RPMI7951 (cell line): ENCODE measurements at places on chromosomes 16 and 17.

GRCh38 chr17:27233059-27233458 lies 60.9 kb upstream of the WSB1 start:
- DNase-seq, result no peak

GRCh38 chr16:67181346-67181745 lies 2.4 kb downstream of the MATCAP1 start:
- DNase-seq, result peak; percentile 85

DNA sequence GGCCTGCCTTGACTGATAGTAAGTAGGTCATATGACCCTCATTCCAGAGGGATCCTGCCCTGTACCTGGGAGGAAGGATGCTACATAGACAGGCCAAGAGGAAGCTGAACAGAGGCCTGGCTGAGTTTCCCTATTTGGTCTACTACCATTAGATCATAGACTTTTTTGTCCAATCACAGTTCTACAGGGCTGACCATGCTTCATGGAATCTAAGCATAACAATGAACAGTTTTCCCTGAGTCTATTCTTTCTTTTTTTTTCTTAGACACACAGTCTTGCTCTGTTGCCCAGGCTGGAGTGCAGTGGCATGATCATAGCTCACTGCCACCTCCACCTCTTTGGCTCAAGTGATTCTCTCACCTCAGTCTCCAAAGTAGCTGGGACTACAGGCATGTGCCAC lies 3.9 kb downstream of the GPR179 start:
- no peak for DNase-seq

- DNase-seq, result no peak
These were observed 40.5 kb downstream of the PSME3IP1 start for GRCh38 chr16:57145046-57146021.

DNA sequence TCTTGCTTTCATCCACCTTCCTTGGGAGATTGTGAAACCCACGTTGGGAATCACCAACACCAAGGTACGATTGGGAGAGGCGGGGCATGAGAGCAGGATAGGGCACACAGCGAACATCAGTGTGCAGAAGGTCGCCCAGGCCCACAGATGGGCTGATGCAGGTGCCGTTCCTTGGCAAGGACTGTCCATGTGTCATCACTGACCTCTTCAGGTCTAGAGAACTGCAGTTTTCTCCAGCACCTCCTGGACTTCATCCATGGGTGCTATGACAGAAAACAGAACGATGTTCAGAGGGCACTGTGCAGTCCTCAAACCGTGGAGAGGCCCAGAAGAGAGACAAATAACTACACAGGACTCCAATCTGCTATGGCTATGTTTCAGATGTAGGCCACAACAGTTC lies 23.9 kb upstream of the TAT start:
- DNase-seq, result no peak

GRCh38 chr16:85491798-85492294 lies 121.3 kb upstream of the GSE1 start:
- peak; percentile 42 for DNase-seq

GRCh38 chr16:13425836-13426235 lies 494.1 kb upstream of the ERCC4 start:
- DNase-seq, result no peak

GRCh38 chr16:78890373-78890895 lies 710.1 kb downstream of the MAF start:
- DNase-seq, result no peak

DNA sequence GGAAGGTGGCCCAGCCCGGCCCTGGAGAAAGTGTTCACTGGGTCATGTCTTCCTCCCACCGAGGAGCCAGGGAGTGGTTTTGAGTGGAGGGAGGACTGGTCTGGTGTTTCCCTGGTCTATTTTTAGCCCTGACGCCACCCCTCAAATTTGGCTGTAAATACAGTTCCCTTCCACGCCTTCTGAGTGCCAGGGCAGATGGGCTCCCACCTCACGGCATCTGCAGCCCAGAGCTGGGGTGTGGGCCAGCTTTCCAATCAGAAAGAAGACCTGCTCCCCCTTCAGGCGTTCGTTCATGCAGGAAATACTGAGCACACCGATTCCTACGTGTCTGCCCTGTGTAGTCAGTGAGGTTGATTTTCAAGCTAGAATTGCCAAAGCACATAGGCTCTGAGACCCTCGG lies 53.7 kb downstream of the SNX20 start:
- no peak for DNase-seq

GRCh38 chr16:2739625-2740430 lies 12.6 kb upstream of the SRRM2 start:
- DNase-seq, result no peak

DNA sequence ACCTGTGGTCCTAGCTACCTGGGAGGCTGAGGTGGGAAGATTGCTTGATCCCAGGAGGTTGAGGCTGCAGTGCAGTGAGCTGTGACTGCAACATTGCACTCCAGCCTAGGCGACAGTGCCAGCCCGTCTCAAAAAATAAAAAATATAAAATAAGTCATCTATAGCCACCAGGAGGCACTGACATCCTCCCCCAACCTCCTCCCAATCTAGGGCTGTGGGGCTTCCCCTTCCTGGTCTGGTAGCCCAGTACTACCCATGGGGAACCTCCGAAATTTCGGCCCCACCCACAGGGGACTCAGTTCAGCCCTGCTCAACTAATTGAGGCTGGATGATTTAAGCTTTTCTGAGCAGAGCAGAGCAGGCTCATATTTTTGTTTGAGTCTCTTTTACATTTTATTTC lies 3.2 kb downstream of the ZSCAN10 start:
- DNase-seq, result no peak

DNA sequence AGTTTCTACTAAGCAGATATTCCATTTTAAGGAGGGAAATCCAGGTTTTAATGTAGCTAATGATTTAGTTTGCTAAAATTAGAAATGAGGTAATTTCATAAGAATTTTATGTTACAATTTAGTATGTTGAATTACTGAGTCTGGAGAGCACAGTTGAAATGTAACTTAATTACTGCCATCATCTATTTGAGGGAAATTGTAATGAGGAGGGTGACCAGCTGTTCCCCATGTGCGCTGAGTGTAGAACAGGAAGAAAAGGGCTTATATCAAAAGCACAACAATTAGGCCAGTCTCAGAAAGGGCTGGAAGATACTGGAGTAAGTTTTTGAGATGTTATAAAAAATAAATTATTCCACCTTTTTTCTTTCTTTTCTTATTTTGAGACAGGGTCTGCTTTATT lies 735.1 kb upstream of the GOT2 start:
- no peak for DNase-seq

DNA sequence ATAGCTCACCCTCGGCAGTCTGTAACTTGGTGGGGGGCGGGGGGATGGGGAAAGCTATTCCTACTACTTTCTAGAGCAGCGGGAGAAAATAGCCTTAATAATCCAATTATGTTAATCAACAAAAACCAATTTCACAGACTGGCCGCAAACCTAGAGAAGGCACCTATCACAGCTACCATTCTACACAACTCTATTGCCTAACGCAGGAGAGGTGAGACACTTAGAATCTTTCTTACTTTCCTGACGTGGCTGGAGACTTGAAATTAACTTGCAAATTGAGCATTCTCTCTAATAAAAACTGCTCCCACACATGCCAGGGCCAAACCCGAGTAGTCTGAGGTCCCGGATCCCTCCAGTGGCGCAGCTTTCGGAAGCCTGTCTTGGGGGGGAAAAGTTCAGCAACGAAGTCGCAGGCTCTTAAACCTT lies 794 bp downstream of the SMG6 start:
- no peak for DNase-seq

DNA sequence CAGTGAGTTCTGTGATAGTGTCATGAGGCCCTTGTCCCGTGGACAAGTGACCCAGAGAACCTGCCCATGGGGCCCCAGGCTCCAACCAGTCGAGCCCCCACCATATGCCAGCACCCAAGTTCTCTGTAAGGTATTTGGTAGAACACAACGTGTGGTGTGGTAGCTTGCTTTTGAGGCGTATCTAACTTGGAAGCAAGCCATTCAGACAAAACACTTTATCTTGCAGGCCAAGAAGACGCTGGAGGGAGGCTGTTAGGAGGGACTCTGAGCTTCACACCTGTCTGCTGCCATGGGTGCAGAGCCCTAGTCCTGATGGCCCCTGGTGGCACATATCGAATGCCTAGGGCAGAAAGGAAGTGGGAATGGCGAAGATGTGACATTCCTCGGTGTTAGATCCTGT lies 1.6 kb downstream of the NDUFAF8 start:
- DNase-seq, result no peak

DNA sequence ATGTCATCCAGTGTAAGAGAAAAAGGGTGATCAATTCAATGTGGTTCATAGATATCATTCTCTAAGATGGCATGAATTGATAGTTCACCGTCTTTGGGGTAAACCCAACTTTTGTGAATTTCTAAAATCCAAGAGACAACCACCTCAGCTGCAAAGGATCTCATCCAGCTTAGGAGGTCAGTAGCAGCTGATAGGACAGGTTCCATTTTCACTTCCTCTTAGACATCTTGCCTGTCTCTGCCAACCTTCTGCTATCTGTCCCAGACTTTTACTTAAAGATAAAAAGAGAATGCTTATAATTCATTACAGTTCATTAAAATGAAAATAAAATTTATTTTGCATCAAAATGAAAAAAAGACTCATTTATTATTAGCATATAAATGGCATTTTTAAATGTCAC lies 468.2 kb downstream of the XYLT1 start:
- DNase-seq, result no peak

DNA sequence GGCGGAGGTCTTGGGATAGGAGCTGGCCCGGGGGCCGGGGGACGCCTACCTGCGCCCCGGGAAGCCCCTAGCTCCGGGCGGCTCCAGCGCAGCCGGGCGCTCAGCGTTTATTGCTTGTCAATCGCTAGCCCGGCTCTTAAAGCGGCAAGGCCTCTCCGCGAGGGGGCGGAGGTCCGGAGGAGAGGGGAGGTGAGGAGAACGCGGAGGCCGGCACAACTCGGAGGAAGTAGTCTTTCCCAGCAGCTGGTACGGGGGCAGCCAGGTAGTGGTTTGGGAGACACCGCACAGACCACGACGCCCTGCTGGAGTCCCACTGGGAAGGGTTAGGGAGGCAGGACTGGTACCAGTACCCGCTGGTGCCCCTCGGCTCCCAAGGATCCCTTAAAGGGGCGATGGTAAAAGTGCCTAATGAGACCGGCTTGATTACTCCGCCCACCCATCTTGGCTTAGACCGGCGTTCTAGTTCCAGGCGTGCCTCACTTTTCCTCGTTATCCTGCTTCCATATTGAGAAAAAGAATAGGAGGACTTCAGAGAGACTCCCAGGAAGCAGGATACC lies at the start of gene MPP2:
MPP2 (minus strand) TSS at position 112 of the 557 bp plus-strand sequence. CDS start 3,076 bp downstream, outside the sequence.
- DNase-seq, result peak; percentile 57

GRCh38 chr17:51526507-51526906 lies 266.2 kb downstream of the UTP18 start:
- DNase-seq, result no peak

DNA sequence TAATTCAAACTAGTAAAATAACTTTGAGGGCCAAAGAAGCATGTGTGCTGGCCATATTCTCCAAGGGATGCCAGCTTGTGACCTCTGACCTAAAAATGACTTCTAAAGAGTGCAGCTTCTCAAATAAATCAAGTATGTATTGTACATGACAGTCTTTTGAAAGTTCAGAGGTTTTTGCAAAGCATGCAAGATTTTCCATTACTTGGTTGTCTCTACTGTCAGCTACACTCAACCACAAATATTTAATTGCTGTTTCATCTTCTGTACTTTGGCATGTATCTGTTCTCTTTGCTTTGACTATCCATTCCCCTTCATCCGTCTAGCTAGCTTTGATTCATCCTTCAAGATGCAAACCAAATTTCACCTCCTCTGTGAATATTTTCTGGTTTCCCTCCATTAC lies 121.9 kb upstream of the HS3ST2 start:
- DNase-seq, result no peak

DNA sequence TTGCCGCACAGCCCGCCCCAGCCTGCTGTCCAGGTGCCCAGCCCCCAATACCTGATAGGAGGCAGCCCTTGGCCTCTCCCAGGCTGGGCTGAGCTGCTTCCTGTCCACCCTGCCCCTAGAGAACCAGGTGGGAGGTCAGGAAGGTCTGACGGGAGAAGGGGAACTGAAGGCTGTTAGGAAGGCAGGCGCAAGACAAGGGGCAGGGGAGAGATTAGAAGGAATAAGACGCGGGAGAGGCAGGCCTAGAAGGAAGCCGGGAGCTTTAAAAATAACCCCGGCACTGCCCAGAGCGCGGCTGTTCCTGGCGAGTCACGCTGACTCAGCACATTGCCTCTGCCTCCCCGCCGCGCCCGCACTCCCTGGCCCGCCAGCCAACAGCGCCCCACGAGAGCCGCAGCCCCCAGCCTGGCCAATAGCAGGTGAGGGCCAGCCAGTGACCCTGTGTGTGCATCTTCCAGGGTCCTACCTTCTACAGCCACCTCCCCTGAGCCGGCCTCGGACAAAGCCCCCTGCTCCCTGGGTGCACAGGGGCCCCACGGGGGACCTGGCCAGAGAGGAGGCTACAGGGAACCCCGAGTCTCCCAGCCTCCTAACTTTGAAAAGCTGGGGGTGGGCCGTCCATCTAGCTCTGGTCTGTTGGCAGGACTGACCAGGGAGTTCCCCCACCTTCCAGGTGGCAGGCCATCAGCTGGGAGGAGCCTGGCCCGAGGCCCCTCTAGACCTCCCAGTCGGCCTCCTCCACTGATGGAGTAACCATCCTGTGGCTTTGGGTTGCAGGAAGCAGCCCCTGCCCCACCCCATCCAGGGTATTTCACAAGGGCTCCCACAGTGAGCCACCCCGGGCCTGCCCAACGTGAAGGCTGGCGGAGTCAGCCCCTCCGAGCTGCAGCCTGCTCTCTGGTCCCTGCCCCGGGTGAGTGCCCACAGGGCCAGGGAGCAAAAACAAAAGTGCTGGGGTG lies 4.0 kb downstream of the MAFG start:
- DNase-seq, result peak; percentile 72

GRCh38 chr16:74448990-74449389 lies 27.7 kb upstream of the CLEC18B start:
- peak; percentile 95 for DNase-seq

- DNase-seq, result no peak
These were observed 355.7 kb upstream of the MON1B start for GRCh38 chr16:76835339-76835738.

GRCh38 chr17:30095507-30096244 lies 20.9 kb upstream of the NSRP1 start:
- peak; percentile 78 for DNase-seq

GRCh38 chr17:78896091-78896833 lies 6.7 kb downstream of the CEP295NL start:
- DNase-seq, result no peak

DNA sequence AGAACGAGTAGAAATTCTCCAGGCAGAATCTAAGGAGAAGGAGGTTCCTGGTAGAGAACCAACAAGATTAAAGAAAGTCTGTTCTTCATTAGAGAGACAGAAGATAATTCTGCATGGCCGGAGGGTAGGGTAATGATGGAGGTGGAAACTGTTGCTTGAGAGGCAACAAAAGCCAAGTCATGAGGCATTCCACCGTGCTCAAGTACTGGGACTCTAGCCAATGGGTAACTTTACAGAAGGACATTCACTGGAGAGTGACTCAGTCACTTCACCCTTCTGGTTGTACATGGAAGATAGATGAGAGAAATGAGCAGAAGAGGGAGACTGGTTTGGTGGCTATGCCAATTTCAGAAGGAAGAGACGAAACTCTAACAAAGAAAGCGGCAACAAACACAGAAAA lies 53.6 kb upstream of the ANKFN1 start:
- DNase-seq, result peak; percentile 55
